Stimulated activated CD4-positive, alpha-beta T cell treated with anti-CD3 and anti-CD28 coated beads, TNF-alpha, amount 100 ng/mL, for 48 hours (primary cell): ENCODE measurements at places on chromosomes 13 and 19.
A peak's percentile ranks its signal among the peaks of the same experiment; 100 is the strongest.

DNA sequence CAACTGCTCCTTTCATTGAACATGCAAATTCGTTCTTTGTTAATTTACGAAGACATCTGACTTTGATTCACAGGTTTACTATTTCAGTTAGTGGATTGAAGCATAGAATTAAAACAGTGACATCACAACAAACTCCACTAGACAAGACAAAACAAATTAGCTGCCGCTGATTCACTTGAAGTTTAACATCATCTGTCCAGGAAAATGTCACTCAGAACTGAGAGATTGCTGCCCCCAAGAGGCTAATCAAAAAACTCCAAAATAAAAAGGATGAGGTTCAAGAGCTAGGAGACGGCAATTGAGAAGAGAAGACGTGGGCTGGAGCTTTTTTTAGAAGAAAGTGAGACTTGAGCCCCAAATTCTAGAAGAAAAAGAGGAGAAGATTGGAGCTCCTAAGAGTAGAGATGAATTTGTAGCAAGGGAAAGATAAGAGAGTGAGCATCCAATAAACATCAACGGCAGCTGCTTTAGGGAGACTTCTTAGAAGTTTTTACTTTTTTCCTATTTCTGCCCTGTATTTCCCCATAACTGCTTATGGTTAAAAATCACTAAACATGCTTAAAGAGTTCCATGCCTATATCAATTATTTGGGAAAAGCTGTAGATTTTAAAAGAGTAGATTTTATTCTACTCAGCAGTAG, 40.8 kb upstream of the TPP2 start:
- no peak for DNase-seq

DNA sequence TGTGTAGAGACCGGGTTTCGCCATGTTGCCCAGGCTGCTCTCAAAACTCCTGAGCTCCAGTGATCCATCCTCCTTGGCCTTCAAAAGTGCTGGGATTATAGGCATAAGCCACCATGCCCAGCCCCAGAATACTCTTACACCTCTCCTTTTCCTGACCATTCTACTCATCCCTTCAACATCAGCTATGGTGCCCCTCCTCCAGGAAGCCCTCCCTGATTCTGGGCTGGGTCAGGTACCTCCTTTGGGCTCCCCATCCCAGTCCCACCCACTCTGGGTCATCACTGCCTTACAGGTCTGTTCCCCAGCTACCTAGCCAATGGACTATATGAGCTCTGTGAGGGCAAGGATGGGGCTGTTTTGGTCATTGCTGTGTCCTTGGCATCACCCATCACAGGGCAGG, 9.6 kb downstream of the TGFB1 start:
- no peak for DNase-seq

DNA sequence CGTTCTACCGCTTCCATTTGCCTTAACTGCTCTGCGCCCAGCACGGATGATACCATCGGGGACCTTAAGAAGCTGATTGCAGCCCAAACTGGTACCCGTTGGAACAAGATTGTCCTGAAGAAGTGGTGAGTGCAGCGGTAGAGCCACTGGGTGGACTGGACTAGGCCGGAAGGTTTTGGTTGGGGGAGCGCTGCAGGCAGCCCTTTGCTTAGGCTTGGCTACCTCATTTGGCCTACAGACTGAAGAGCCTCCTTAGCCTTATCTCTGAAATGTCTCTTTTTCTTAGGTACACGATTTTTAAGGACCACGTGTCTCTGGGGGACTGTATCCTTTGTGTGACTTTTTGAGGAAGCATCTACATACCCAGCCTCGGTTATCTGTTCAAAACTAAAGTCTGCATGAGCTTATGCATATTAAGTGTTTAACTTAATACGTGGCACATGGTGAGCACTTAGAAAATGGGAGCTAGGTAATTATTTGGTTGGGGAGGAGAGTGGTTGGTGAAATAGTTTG, 889 bp downstream of the UBL5 start:
- no peak for DNase-seq

GRCh38 chr19:13033244-13033643, 38.0 kb downstream of the NFIX start:
- DNase-seq, result no peak

DNA sequence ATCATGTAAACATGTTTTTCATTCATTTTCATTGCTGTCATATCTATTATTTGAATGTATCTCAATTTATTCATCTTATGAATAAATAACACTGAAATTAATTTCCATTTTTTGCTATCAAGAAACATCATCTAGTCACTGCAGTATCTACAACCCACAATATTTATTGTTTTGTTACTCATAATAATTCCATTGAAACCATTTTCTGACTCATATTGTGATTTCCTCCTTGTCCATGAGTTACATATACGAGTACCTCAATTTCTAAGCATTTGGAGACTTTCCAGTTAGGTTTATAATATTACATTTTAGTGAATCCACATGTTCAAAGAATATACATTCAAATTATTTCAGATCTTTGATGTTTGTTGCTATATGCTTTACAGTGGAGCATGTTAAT, 1524.0 kb downstream of the SLITRK1 start:
- DNase-seq, result no peak

GRCh38 chr19:33954686-33955085, 158.0 kb downstream of the KCTD15 start:
- DNase-seq, result no peak

- no peak for DNase-seq
Measured at GRCh38 chr19:6091771-6092291, 18.5 kb downstream of the RFX2 start.

GRCh38 chr13:113122550-113123225, at the start of gene F10:
F10 (plus strand) TSS chr13:113122799; CDS start chr13:113122856, 57 bp downstream.
- no peak for DNase-seq

GRCh38 chr13:103692442-103692841, 626.2 kb upstream of the SLC10A2 start:
- DNase-seq, result no peak

- no peak for DNase-seq
Measured at GRCh38 chr19:39347332-39348164, 5.3 kb downstream of the SAMD4B start.

DNA sequence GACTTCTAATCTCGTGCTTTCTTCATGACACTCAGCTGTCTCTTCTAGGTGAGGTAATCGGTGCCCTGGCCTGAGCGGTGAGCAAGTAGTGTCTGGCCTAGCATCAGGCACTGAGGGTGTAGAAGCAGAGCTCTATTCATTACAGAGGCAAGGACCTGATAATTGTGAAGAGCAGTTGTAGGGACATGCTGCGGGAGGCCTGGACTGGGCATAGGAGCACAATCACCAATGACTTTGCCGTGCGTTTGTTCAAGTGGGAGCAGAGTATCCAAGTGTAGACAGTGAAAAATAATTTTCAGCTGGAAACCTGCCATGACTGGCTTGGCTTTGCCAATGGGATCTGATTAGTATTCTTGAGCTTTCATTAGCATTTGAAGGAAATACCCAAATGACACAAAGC, 32.1 kb upstream of the DCLK1 start:
- DNase-seq, result no peak

DNA sequence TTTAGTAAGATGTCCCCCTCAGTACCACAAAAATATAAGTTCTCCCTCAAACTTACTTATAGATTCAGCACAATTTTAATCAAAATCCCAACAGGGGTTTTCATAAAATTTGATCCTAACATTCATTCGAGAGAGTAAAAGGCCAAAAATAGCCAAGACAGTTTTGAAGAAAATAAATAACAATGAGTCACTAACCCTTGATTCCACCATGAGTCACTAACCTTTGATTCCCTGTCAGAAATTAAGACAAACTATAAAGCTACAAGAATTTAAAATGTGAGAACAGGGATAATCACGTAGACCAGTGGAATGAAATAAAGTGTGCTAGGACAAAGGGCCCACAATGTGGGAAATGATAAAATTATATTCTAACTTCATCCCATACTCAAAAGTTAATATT, 320.3 kb downstream of the SUCLA2 start:
- DNase-seq, result no peak

- DNase-seq, result no peak
Measured at GRCh38 chr13:102401766-102402165, at the start of gene FGF14. FGF14 (minus strand) TSS chr13:102402048.

DNA sequence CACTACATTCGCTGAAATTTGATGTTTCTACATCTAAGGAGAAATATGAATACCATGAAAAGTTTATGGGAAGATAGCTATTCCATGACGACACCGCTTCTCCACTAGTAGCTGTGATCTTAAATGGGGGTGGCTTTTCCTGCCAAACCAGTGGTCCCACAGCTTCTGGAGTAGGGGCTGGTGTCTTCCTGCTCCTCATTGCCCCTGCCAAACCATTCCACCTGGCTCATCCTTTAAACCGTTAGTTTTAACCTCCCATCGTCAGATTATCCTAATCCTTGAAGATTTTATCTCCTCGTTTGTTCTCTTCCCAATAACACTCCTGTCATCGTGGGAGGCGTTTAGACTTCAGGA, 568 bp upstream of the ZNF230 start:
- DNase-seq, result no peak

- no peak for DNase-seq
Measured at GRCh38 chr19:57239982-57240310, 486 bp upstream of the ZNF805 start.

GRCh38 chr13:23725922-23726321, 155.7 kb downstream of the TNFRSF19 start:
- DNase-seq, result no peak

- no peak for DNase-seq
Measured at GRCh38 chr19:10887616-10888367, 16.4 kb downstream of the CARM1 start.

- peak; percentile 95 for DNase-seq
Measured at GRCh38 chr19:8592231-8593009, 15.2 kb upstream of the MYO1F start.

DNA sequence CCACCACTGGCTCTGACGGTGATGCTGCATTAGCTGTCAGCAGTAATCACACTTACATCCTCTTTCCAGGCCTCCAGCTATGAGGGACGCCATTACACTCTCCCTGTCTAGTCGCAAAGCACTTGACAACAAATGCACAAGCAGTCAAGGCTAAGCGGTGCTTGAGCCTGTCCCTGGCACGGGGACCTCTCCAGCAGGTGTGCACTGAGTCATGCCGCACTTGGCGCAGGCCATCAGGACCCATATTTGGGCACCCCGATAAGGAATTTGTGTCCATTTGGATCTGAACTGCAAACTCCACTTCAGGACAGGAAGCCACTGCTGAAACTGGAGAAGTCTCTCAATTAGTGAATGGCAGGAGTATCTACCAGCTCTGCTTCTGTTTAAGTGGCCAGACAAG, 301.9 kb upstream of the OBI1 start:
- no peak for DNase-seq

- no peak for DNase-seq
Measured at GRCh38 chr13:75137911-75138571, 343.9 kb downstream of the TBC1D4 start.

GRCh38 chr19:15287496-15287895, 44.8 kb downstream of the BRD4 start:
- DNase-seq, result no peak

GRCh38 chr19:35495107-35496064, 5.1 kb upstream of the KRTDAP start:
- peak; percentile 76 for DNase-seq

- no peak for DNase-seq
Measured at GRCh38 chr13:77565635-77566034, 30.1 kb downstream of the SCEL start.

DNA sequence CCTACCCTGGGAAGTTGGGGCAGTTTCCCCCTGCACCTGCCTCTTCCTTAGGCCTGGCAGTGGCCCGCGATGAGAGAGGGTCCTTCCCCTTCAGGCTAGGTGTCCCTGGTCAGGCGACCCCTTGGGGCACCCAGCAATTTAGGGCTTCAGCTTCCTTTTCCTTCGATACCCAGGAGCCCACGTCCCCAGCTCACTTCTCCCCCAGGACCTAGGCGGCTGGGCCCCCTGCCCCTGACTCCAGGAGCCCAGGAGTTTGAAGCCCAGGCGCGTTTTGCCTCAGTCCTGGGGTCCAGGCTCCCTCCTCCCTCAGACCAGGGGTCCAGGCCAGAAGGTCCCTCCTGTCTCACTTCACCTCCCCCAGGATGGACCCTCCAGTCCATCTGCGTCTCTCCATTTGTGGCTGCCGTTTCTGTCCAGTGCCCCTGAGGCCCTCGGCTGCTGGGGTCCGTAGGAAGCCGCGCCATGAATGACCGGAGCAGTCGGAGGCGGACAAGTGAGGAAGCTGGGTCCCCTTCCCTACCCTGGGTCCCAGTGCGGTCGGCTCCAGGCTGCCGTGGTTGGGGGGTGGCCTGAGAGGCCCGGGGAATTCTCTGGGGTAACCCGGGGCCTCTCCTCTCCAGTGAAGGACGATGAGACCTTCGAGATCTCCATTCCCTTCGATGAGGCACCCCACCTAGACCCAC, 714 bp downstream of the CCDC106 start:
- DNase-seq, result no peak

DNA sequence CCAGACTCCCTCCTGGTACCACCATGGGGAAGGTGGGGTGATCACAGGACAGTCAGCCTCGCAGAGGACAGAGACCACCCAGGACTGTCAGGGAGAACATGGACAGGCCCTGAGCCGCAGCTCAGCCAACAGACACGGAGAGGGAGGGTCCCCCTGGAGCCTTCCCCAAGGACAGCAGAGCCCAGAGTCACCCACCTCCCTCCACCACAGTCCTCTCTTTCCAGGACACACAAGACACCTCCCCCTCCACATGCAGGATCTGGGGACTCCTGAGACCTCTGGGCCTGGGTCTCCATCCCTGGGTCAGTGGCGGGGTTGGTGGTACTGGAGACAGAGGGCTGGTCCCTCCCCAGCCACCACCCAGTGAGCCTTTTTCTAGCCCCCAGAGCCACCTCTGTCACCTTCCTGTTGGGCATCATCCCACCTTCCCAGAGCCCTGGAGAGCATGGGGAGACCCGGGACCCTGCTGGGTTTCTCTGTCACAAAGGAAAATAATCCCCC, 505 bp upstream of the CEACAM5 start:
- no peak for DNase-seq

DNA sequence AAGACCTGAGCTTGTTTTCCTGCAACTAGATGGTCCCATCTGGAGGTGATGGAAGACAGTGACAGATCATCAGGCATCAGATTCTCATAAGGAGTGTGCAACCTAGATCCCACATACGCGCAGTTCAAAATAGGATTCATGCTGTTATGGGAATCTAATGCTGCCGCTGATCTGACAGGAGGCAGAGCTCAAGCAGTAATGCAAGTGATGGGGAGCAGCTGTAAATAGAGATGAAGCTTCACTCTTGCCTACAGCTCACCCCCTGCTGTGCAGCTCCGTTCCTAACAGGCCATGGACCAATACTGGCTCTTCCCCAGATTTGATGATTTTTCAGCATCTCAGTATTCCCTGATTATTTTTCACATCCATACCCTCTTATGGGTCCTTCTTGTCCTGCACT, 208.4 kb upstream of the RXFP2 start:
- no peak for DNase-seq

GRCh38 chr19:31897292-31897691, 448.1 kb upstream of the ZNF507 start:
- no peak for DNase-seq

DNA sequence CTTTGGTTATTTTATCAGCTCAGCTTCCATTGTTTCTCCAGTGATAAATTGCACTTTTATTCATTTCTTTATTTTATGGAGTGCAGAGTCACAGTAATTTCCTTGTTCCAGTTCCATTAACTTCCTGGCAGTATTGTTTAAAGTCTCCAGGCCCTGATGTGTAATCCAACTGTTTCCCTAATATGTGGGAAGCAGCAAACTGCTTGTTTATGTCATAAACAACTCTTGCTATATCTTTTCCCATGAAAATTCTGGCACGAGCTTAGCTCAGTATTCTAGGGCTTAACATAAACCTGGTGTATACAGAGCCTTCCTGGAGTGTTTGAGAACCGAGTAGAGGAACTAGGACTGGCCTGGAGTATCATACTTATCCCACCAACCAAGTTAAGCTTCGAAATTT, 83.5 kb upstream of the ARGLU1 start:
- no peak for DNase-seq
